SHP77 (cell line): ENCODE measurements at places on chromosomes 6 and 20.
A peak's percentile ranks its signal among the peaks of the same experiment; 100 is the strongest.

- peak; percentile 91 for DNase-seq
These were observed 586.3 kb downstream of the HTR1B start for GRCh38 chr6:76876922-76877553.

DNA sequence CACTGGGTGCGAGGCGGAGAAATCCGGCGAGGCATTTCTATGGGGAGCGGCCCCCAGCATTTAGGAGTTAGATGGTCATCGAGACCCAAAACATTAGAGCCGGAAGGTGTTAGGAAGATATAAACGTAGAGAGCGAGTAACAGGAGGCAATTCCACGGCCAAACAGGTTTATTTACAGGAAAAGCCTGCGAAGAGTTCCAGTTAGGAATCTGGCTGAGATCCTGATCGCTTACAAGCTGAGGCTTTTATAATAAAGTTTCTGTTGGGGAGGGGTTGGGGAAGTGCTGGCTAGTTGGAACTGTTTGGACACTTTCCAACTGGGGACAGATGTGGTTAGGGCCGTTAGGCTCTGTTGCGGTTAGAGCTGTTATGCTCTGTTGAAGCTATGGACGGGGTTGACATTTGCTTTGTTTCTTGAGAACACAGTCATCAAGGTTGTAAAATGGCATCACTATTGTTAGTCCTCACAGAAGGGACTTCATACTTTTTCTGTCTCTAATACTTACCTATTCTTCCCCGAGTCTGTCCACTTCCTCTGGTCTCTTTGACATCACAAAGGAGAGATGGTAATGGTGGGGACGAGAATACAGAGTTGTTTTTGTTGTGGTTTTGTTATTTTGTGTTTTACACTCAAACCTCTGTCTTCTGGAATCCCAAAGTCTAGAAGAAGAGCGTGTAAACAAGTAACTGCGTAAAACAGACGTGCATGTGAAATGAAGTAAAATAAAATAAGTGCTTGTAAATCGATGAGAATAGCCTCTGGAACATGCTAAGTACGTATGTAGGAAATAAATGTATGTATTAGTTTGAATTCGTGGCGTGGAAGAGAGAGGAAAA is 554 bp upstream of the ZSCAN31 start:
- DNase-seq, result peak; percentile 13

DNA sequence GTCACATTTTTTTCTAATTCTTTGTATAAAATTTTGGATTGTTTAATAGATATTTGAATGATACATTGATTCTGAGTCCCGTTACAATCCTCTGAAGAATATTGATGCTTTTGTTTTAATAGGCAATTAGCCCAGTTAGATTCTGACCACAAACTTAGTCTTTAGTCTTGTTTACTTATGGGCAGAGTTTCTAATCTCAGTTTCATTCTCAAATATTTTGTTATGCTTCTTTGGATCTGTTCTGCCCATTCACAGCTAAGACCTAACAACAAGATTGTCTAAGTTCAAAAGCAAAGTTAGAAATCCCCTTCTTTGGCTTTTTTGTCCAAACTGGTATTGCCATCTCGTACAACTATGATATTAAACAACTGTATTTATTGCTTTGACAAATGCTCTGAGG is 58.0 kb downstream of the TBXT start:
- DNase-seq, result no peak

- peak; percentile 25 for DNase-seq
These were observed 797 bp downstream of the SMIM13 start for GRCh38 chr6:11094411-11094851.

DNA sequence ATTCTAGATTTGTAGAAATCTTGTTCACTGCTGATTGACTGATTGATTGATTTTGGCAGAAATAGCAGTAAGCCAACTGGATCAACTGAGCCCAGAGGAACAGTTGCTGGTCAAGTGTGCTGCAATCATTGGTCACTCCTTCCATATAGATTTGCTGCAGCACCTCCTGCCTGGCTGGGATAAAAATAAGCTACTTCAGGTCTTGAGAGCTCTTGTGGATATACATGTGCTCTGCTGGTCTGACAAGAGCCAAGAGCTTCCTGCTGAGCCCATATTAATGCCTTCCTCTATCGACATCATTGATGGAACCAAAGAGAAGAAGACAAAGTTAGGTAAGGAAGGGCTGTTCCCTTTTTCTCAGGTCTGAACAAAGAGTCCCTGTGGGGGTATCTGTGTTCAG is 31.2 kb downstream of the TREML1 start:
- no peak for DNase-seq
